CD4-positive, alpha-beta T cell treated with Interleukin-10 for 1 hour (primary cell): ENCODE measurements at places on chromosomes 7 and 10.

DNA sequence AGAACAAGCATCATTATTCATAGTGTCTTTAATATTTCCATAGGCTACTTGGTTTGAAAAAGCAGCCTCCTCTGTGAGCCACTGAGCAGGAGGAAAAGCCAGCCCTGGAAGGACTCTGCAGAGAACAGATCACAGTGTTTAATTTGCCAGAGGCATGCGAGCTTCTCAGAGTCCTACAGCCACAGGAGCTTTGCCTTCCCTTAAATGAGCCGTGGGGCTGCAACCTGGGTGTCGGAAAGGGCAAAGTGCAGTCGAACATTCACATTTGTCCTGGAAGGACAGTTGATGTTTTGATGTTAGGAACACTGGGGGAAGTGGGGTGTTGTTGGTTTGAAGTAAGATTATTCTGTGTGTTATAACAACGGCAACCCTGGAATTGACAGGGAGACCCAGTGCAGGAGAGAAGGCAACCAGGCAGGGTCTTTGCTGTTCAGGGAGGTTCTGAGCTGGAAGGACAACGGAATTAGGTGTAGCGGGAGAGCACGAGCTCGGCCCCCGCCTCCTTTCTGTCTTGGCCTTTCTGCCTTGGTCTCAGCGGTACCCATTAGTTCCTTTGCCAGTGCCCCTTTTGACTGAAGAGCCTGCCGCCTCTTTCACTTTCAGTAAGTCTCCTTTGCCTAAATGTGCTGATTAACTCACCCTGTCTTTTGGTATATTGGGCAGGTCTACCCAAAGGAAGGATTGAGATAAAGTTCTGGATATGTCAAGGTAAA is 192.3 kb upstream of the PITRM1 start:
- no peak for DNase-seq

DNA sequence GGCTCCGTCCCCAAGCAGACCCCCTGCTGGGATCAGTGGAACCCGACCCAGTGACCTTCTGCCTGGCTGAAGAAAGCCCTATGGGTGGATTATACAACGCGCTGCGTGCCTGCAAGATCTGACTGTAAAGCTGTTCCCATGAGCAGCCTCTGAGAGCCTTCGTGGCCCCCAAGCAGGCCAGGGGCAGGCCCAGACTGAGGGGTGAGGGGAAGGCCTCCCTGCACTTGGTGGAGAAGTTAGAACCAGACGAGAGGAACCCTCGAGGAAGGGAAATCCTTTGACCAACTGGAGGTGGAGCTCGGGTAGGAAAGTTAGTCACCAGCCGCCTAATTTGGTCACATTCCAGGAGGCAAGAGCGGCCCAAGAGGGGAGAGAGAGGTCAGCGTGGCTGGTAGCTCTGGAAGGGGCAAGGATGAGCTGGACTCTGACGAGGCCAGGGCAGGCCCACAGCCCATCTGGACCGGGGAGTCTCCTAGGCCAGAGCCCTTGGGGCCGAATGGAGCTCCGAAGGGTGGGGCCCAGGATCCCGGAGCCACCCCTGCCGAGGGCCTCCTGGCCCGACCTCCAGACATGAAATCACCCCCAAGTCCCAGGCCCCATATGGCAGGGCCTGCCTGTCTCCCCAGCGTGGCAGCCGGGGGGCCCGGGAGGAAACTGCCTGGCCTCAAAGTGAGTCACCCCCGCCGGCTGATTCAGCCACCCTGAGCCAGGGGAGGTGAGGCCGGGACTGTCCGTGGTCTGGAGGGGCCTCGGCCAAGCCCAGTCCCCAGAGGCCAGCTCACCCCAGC is 23.3 kb upstream of the PDGFA start:
- no peak for DNase-seq

DNA sequence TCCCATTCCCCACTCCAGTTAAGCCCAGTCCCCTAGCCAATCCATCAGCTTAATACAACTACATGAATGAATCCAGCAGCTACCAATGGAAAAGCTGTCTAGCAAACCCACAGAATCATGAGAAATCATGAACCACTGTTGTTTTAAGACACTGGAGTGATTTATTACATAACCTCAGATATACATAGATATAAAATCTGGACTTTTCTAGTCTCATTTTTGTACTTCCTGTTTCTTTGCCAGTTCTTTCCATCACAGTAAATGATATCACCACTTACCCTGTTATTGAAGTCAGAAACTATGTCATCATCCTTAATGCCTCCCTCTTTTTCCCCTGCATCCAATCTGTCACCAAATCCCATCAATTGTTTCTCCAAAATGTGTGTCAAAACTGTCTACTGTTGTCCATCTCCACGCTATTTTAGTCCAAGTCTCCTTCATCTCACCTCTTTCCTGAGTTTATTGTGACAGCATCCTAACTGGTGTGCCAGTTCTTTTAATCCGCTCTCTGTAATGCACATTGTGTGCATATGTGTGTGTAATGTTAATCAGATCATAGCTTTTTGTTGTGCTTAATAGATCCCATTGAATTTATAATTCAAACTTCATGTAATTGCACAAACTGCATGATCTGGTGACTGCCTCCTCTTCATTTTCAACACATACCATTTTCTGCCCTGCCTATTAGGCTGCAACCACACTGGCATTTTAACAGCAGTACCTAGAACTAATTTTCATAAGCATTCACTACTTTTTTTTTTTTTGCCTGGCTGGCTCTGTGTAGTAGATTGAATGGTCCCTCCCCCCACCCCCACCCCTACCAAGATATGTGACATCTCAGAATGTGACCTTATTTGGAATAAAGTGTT is 56.0 kb downstream of the MKLN1 start:
- DNase-seq, result no peak

GRCh38 chr10:114167985-114168384 is 6.0 kb downstream of the CCDC186 start:
- no peak for DNase-seq

GRCh38 chr7:45036317-45036716 is 36.3 kb downstream of the CCM2 start:
- no peak for DNase-seq

DNA sequence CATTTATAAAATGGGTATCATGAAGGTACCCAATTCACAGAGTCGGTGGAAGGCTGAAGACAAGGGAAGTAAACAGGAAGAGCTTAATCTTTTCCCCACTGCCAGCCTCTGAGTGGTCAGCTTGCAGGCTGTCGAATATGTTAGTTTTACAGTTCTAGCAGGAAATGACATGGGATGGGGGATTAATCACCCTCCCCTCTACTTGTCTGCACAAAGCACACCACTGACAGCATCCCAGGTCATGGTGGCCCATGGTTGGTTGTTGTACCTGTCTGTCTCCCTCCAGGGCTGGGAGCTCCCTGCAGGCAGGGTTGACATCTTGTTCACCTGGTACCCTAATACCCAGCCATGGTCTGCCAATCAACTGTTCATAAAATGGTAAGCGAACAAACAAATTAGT is 55.6 kb downstream of the GRB10 start:
- no peak for DNase-seq

GRCh38 chr10:129883029-129883428 is 81.0 kb downstream of the EBF3 start:
- no peak for DNase-seq

DNA sequence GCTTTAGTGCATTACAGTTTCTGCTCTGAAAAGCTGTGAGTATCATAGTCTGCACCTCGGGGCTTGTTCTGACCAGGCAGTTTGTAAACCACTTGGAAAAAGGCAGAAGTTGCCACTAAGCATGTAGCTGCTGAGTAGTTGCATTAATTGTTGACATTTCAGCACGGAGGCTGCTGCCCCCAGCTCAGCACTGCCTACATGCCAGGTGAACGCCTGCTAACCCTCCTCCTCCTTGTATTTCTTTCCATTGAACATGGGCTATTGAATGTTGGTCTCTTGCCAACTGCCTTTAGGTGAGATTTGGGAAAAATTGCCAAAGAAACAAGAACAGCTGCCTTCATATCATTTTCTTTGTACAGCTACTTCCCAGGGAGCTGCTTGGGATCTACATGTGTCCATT is 164.2 kb downstream of the RAPGEF5 start:
- no peak for DNase-seq

- no peak for DNase-seq
Observed at GRCh38 chr7:150410131-150410530, 31.0 kb downstream of the ZNF775 start.

DNA sequence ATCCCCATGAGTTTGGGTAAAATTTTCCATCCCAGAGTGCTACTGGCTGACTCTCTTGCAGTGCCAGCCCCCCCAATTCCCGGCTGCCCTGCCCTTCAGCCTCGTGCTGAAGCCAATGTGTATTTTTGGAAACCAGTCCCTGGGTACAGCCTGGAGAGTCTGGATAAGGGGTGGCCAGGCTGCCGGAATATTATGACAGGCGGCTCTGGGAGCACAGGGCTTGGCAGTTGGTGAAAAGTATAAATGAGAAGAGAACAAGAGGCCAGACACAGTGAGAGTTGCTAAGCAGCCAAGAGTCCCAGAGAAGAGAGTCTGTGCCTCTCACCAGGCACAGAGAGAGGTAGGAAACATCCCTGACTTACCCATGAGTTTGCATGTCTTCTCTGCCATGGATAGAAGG is 53.6 kb downstream of the TMEM130 start:
- no peak for DNase-seq

DNA sequence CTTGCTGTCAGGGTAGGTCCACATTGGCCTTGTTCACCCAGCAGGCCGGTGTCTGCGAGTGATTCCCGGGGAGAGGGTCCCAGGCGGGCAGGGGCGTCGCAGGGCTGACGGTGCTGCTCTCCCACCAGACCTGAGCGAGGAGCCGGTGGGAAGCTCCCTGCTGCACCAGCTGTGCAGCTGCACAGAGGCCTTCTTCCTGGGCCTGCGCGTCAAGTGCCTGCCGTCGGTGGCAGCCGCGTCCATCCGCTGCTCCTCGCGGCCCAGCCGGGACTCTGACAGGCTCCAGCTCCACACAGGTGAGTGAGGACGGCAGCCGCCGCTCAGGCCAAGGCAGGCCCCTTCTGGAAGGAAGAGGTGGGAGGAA is 14.6 kb downstream of the AMZ1 start:
- no peak for DNase-seq

- DNase-seq, result no peak
Observed at GRCh38 chr10:108427146-108427545, 1262.6 kb upstream of the SORCS1 start.

GRCh38 chr7:23211589-23211988 is 29.7 kb downstream of the NUP42 start:
- no peak for DNase-seq

GRCh38 chr10:130897815-130898214 is 413.7 kb downstream of the TCERG1L start:
- DNase-seq, result no peak

DNA sequence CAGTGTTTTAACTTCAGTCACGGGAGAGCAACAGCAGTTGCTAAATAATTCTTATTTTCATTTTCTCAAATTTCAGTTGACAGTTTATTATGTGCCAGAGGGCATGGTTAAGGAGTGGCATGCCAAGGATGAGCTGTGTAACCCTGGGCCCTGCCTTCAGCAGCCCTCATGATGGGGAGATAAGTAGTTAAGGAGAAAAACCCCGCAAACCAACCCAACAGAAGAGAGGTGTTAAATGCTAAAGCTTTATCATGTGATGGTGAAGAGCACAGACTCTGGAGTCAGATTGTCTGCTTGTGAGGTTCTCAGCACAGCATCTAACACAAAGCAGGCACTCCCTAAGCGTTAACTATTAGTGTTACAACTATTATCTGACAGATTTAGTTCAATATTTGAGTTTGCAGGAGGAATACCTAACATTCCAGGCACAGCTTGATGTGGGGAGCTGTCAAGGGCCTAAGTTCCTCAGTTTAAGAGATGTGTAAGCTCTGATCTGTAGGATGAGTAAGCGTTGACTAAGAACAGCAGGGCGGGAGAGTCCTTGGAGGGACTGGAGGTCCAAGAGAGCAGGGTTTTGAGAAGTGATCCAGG is 29.6 kb downstream of the STAM start:
- DNase-seq, result no peak

DNA sequence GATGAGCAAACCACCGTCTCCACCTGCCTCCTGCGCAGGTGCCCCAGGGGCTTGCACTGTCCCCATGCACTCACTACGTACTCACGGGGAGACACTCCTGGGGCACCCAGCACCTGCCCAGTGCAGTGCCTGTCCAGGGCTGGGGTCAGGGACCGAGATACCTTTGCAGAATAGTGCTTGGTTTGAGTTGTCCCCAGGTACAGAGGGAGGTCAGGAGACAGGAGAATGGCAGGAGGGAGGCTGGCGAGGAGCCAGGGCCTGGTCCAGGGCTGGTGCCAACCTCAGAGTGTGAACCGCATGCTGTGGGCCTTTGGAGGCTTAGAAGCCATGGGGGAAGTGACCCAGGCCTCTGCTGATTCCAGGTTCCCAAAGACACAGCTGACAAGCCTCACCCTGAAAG is 110.1 kb upstream of the GPR26 start:
- DNase-seq, result no peak

DNA sequence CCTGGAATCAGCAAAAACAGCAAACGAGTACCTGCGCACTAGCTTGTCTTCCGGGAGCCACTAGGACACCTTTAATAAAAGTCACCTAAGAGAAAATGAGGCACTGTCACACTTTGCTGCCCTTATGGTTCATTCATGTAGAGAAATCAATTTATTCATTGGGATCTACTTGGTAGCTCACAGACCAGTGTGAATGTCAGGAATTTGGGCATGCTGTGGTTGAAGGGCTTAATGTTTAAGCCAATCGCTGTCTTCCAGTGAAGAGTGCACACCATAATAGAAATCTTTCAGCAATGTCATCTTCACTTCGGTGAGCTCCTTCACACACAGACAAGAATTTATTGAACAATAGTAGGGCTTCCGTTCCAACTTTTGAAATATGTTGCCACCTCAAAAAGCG is 65.1 kb downstream of the MARCHF5 start:
- no peak for DNase-seq

- peak; percentile 72 for DNase-seq
Observed at GRCh38 chr7:2241580-2242540, at the start of the genes MRM2 and NUDT1. MRM2 (minus strand) TSS chr7:2242205; CDS start chr7:2242169, 36 bp downstream. NUDT1 (plus strand) TSS chr7:2242226; CDS start chr7:2244575, 2,349 bp downstream.

- DNase-seq, result no peak
Observed at GRCh38 chr7:74010407-74010806, 17.6 kb upstream of the ELN start.

DNA sequence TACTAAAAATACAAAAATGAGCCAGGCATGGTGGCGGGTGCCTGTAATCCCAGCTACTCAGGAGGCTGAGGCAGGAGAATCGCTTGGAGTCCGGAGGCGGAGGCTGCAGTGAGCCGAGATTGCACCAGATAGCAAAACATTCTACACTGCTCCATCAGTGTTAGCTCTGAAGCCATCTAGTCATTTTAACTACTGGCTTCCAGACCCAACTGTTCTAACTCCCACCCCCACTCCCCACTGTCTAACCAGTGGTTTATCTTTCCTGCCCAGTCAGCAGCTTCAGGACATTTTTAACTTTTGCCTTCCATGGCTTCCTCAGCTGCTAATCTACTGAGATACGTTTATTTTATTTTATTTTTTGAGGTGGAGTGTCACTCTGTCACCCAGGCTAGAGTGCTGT is 6.2 kb upstream of the FRAT1 start:
- DNase-seq, result no peak

GRCh38 chr7:140058517-140058916 is 4.2 kb downstream of the PARP12 start:
- no peak for DNase-seq
